ENCODE measurements at places on chromosomes 1 and 21.

DNA sequence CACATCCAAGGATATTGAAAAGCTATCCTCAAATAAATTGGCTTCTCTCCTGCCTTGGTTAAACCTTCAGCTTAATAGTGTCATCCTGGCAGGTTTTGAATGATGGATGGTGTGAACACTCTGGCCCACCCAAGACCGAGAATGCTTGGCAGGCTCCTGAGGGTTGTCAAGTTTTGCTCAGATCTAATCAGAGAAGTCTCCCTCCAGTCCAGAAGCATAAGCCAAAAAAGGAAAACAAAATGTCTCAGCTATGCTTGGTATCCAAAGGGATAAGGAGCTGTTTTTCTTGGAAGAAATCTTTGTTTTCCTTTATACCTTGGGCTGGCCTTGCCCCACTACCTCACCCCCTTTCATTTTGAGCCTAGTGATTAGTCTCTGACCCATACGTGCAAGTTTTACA is 172.7 kb downstream of the CRB1 start:
- no peak for DNase-seq

GRCh38 chr1:3668148-3668547 is 15.8 kb downstream of the TP73 start:
- DNase-seq: no peak

GRCh38 chr1:25431955-25432719 is 1.4 kb downstream of the MACO1 start:
- no peak for DNase-seq

DNA sequence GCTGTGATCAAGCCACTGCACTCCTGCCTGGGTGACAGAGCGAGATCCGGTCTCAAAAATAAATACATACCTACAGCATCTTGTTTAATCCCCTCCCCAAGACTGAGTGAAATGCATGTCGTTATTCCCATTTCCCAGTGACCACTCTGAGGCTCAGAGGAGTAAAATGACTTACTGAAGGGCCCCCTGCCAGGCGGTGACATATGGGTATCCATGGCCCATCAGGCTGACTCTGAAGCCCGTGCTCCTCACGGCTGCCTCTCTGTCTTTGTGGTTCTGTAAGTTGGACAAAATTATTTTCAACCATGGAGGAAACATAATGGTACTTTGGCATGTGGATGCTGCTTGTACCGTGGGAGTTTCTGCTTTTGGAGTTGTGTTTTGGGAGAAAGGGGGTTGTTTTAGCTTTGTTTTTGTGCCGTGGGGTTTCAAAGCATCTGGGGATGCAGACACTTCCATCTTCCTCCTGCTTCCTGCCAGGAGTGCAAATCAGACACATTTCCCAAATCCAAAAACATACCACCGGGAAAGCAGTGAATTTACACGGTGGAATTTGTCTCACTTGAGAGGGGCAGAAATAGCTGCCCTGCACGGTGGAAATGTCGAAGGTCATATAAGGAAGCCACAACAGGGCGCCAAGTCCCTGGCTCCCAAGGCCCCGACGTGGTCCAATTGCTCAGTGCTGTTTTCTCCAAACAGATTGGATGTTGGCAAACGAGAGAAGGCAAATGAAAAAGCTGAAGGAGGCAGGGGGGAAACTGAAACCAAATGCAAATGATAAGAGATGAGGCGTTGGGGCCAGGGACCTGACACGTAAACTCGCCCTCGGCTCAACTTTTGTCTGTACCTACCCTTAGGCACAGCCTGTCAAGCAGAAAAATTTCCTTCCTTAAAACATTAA is 17.1 kb upstream of the PINK1 start:
- no peak for DNase-seq

DNA sequence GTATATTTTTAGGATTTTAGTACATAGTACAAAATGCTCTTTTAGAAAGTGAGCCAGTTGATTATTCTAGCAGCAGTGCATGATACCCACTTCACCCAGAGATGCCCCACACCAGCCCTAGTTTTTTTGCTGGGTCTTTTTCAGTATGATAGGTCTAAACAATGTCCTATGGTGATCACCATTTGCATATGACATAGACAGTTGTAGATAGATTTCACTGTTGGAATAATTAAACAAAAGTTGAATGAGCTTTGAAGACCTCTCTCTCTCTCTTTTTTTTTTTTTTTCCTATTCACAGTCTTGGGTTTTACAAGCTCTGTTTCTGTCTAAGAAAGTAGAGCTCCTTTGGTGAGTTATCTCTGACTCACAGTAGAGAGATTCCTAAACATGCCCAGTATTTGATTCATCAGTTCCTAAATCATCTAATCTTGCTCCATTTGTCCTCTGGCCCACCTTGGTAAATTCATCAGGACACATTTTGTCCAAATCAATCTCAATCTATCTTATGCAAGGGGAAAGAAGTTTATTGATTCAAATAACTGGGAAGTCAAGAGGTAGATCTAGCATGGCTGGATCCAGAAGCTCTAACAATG is 44.7 kb upstream of the VAV3 start:
- no peak for DNase-seq

- DNase-seq: no peak
These were observed 88.6 kb upstream of the SLC35F3 start for GRCh38 chr1:233815865-233816264.

- DNase-seq: no peak
These were observed 1092.2 kb downstream of the KCNT2 start for GRCh38 chr1:195516036-195516435.

DNA sequence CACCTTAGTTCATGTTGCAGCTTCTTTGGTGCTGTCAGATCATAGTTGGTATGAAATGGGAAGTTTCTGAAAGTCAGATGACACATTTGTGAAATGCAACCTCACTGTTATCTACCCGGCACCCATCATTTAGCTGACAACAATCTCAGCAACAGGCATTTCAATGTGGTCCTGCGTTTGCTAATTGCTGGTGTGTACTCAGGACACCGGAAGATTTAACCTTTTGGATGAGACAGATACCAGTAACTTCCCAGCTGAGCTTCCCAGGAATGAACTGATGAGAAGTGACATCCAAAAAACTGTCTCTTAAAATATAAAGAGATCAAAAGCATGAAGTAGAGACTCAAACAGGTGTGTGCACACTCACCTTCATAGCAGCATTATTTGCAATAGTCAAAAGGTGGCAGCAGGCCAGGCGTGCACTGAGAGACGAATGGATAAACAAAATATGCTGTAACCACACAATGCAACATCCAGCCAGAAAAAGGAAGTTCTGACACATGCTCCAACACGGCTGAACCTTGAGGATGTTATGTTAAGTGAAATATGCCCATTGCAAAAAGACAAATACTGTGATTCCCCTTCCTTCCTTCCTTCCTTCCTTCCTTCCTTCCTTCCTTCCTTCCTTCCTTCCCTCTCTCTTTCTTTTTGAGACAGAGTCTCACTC is 7.9 kb upstream of the CLDN14 start:
- no peak for DNase-seq

DNA sequence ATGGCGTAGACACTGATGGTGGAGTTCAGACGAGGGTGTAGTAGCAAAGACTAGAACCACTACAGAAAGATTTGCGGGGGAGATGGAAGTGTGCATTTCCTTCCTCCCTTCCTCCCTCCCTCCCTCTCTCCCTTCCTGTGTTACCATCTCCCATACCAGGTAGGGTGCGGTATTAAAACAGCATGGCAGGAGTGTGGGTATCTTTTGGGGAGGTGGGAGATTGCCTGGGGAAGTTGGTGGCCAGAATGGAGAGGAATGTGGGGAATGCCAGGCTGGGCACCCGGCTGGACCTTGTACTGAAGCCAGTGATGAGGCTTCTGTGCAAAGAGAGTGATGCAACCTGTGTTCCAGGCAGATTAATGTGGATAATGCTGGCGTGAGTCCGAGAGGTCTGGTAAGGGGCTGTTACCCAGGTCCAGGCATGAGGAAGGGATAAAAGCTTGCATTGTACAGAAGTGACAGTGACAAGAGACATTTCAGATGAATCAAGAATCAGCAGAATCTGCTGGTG is 30.3 kb upstream of the PPP2R5A start:
- no peak for DNase-seq

DNA sequence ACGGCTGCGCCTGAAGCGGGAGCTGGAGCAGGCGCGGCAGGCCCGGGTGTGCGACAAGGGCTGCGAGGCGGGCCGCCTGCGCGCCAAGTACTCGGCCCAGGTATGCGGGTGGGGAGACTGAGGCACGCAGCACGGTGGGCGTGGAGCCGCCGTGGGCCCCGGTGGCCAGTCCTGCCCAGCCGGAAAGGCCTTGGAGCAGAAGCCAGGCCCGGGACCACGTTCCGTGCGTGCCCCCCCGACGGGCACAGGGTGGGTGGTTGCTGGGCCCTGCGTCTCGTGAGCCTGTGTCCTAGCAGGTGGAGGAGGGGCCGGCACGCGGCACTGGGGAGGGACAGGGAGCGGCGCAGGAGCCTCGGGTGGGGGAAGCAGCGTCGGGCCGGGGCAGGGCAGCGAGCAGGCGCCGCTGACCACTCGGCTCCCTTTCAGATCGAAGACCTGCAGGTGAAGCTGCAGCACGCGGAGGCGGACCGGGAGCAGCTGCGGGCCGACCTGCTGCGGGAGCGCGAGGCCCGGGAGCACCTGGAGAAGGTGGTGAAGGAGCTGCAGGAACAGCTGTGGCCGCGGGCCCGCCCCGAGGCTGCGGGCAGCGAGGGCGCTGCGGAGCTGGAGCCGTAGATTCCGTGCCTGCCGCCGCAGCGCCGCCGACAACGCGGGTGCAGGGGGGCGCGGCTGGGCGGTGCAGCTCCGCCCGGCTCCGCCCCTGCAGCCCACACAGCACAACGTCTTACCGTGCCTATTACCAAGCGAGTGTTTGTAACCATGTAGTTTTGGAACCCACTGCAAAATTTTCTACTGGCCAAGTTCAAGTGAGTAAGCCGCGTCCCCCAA is 78.2 kb downstream of the SKI start:
- no peak for DNase-seq

DNA sequence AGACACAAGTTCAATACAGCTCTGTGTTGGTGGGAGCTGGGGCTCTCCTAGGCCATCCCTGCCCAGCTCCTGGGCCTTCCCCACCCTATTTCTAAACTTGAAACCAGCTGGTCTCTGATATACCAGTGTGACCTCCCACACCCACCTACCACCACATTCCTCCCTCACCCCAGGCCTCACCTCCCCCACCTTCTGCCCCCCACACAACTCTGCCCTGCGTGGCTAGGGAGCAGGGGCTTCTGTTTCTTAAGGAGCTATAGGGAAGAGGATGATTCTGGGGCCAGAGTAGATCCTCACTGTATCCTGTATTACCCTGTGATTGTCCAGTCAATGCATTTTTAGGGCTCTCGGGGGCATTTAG is 16.5 kb downstream of the NES start:
- DNase-seq: no peak

DNA sequence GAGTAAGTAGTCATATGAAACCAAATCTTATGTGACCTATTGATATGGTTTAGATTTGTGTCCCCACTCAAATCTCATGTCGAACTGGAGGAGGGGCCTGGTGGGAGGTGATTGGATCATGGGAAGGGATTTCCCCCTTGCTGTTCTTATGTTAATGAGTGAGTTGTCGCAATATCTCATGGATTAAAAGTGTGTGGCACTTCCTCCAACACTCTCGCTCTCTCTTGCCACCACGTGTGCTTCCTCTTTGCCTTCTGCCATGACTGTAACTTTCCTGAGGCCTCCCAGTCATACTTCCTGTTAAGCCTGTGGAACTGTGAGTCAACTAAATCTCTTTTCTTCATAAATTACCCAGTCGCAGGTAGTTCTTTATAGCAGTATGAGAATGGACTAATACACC is 241.2 kb downstream of the RGS7 start:
- DNase-seq: no peak

- no peak for DNase-seq
These were observed 427.4 kb upstream of the NCAM2 start for GRCh38 chr21:20570824-20571232.

DNA sequence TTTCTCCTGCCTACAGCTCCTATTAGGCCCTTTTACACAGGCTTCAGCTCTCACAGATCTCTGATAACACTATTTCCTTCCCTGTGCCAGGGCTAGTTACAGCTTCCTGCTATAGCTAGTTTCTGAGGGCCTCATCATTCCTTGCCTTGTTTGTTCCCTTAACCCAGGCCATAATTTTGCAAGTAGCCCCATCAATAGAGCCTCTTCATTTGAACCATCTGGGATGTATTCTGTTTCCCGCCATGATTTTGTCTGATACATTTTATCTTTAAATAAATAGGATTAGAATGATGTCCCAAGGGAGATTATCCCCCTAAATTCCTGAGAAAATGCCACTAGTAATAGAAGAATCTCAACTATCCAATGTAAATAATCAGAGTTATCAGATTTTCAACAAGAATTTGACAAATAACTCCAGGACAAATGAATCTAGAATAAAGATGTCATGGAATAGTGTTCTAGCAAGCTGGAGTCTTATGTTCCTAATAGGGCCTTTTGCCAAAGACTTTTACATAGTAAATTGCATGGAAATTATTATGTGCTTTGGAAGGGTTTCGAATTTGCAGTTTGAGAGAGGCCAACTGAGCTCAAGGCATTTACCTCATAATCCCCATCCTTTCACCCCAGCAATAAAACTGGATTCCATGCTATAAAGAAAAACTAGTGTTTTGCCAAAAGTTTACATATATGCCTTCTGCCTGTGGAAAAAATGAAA is 16.1 kb downstream of the IFT25 start:
- DNase-seq: no peak

Data from activated T-helper 1 cell treated with Interleukin-2 at 50 U/mL for 16 hours (primary cell).